ENCODE measurements at places on chromosomes 16 and 17. TPM values are rescaled to one million over a fixed set of nuclear protein-coding genes. Genes with fewer than 3 reads are reported as not detected.
A peak's percentile ranks its signal among the peaks of the same experiment; 100 is the strongest.

GRCh38 chr17:64024781-64025731 is 4.6 kb upstream of the ICAM2 start:
- no peak for DNase-seq

Gene ZG16
- total RNA-seq, result not detected

Gene TAC4
- total RNA-seq, result not detected

DNA sequence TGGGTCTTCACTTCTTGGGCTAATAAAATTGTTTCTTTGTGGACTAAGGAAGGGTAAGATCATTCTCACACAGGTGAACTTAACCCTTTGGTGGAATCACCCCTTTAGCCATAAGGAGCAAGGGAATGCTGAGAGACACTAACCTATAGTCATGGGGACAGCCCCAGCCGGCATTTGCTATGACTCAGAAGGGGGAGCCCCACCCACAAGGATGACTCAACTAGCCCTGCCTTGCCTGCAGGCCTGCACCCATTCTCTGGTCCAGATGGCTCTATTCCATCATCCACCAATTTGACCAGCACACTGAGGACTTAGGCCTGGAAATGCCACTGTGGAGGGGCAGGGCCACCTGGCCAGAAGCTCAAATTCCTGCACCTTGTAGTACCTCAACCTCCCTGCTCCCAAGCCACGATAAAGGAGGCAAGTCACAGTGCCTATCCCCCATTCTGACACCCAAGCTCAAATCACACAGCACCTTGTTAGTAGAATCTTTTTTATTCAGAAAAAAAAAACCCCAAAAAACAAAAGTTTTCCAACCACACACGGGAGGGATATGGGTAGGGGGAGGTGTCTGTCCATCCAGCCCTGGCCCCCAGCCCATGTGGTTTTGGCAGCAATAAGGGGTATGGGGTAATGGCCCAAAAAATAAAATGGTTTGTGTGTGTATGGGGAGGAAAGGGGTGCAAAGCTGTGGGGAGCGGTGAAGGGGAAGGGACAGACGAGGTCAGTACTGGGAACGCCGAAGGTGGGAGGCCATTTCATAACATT is 3.0 kb downstream of the PFN1 start:
- no peak for DNase-seq

Gene MT1M
- 367 TPM for total RNA-seq

DNA sequence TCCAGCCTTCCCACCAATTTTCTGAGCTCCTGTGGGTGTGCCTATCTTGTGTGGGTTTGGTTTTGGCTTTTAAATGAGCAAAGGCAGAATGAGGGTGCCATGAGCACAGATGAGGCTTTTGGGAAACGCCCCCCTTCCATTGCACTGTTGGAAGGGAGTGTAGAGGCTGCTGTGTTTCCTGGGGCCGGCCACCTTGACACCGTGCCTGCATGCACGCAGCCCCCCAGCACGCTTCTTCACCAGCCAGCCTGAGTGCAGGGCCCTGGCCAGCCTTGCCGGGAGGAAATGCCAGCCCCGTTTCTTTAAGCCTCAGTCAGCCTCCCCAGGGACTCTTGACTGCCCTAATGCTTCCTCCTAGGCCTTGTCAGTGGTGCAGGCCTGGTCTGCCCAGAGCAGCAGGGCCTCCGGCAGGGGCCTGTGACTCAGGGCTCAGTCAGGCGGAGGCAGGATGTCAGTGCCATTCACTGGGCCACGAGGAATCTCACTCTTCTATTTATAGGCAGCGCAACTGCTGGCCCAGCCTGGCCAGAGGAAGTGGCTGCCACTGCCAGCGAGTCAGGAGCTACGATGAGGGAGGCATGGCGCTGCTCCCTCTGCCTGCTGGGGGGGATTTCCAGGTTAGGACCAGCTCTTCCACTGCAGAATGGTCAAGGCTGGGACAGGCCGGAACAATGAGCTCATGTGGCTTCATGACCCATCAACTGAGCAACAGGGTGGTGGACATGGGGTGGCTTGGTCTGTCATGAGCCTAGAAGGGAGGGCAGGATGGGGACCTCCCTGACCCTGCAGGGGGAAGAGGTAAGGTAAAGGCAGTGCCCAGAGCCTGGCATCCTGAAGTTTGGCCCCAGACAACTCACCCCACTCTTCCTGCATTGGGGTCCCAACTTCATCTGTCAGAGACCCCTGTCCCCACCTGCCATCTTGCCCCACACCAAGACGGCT is 205.2 kb downstream of the RAB11FIP4 start:
- peak; percentile 87 for DNase-seq

Gene MEIOB
- total RNA-seq, result not detected

DNA sequence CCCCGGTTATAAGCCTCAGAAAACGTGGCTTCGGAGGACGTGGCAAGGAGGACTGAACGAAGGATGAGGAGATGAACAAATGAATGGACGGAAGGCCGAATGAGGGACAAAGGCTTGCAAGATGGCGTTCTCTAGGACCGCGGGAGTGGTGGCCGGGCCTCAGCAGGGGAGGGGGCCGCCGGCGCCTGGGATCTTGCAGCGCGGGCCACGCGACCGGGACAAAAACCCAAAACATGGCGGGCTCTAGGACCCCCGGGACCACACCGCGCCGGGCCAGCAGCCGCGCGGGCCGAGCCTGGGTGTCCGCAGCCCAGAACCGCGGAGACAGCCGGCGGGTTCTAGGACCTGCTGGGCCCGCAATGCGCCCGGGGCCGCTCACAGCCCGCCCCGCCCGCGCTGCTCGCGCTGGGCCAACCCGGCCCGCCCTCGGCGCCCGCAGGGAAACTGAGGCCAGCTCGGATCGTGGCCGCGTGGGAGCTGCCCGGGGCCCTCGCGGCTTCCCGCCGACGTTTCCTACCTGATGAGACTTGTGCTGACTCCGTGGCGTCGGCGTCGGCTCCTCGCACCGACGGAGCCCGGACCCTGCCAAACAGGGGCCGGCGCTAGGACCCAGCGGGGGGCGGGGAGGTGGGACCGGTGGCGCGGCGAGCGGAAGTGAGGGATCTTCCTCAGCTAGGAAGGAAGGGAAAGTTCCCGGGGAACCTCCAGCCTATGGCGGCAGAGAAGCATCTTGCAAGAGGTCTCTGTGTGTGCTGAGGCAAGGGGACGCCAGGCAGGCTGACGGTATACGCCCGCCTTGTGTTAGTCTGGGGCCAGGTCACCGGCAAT is 684 bp downstream of the ZNF668 start:
- DNase-seq, result peak; percentile 96

DNA sequence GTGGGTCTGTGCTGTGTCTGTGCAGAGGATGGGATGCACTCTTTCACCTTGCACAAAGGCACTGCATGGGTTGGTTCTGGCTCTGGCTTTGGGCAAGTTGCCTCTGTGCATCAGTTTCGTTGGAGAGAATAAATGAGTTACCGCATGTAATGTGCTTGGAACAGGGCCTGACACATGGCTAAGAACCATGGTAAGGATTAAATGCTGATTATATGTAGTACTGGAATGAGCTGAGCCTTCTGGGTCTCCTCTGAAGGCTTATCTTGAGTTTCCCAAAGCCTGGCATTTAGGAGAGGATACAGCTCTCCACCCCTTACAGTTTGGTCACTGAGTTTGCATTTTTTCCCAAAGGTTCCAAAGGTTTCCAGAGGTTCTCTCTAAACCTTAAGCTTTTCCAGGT is 69.1 kb downstream of the KSR1 start:
- no peak for DNase-seq

Gene CARD14
- total RNA-seq, result not detected

Gene MVD
- 22.9 TPM for total RNA-seq

- DNase-seq, result no peak
Observed at GRCh38 chr17:43946781-43947180, 4.5 kb upstream of the PPY start.

- DNase-seq, result no peak
Observed at GRCh38 chr17:69346766-69347165, 19.8 kb upstream of the ABCA5 start.

DNA sequence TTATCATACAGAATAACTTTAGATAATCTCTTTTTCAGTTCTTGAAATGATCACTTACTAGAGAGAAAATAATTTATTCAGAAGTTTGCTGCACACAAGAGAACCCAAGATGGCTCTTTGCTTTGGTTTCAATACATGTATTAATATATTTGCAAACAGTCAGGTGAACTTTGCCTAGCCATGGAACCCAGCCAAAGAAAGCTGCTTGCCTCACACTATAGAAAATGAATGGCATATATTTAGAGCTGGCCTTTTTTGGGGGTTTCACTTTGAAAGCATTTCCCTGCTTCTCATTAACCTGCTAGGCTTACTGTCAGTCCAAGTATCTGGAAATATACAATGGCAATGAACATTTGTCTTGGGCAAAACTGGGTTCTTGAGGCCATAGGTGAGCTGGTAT is 75.3 kb downstream of the MRTFB start:
- no peak for DNase-seq

DNA sequence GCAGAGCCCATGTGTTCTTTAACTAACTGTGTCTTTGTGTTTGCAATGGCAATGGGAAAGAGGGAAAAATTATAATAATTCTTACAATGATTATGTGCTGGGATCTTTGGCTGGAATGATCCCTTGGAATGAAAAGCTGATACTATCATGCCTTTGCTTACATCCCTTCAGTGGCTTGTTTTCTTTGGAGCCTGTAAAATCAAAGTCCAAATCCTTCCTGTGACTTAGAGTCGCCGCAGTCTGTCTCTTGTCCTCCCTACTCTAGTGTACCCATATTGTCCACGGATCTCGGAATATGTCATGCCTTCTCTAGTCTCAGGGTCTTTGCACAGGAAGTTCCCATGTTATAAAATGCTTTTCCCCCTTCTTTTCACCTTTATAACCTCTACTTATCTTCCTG is 111.7 kb upstream of the MAF start:
- DNase-seq, result no peak

DNA sequence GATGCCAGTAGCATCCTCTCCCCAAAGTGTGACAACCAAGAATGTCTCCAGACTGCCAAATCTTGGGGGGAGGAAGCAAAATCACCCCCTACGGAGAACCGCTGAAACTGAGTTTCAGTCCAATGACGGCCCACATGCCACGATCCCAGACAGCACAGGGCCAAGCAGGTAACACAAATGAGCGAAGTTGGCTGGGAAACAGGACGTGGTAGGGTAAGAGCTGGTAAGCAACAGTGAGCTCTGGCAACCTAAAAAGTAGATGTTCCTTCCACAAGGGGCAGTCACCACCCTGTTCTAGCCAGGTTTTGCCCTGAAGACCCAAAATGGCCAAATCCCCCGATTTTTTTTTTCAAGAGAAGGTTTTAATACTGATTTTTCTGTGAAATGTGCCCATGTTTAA is 25.4 kb downstream of the ZFHX3 start:
- peak; percentile 64 for DNase-seq

GRCh38 chr16:15597822-15598647 is 44.9 kb downstream of the MARF1 start:
- DNase-seq, result peak; percentile 81

Gene ASIC2
- not detected for total RNA-seq

DNA sequence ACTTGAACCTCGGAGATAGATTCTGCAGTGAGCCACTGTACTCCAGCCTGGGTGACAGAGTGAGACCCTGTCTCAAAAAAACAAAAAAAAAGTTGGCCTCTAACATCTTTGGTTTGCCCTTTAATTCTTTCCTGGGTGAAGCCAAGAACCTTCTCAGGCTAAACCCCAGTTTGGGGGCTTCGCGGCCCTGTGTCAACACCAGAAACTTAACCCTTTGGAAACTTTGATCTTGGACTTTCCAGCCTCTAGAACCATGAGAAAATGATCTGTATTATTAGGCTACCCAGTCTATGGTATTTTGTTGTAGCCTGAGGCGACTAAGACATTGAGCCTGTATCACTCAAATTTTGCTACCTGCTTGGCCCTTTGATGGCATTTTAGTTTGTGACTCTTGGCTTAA is 86.2 kb downstream of the CDC27 start:
- no peak for DNase-seq

- DNase-seq, result no peak
Observed at GRCh38 chr17:55931446-55931845, 180.6 kb downstream of the PCTP start.

Gene TMED6
- total RNA-seq, result 1.2 TPM

DNA sequence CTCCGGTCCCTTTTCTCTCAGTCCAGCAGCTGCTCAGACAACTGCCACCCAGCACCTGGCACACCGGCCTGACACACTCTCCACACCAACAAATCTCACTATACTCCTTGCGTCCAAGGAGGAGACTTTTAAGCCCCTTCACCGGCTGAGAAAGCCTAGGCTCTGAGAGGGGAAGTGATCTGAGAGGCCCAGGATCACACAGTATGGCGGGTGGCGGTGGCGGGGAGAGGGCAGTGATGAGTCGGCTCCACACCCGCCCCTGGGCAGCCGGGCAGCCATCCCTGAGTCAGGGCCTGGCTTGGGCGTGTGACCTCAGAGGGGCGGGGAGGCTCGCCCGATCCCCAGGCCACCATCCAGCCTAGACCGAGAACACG is 569 bp downstream of the FLII start:
- peak; percentile 95 for DNase-seq

Gene MYO15B
- total RNA-seq, result 110 TPM

Gene PEMT
- total RNA-seq, result 151 TPM

DNA sequence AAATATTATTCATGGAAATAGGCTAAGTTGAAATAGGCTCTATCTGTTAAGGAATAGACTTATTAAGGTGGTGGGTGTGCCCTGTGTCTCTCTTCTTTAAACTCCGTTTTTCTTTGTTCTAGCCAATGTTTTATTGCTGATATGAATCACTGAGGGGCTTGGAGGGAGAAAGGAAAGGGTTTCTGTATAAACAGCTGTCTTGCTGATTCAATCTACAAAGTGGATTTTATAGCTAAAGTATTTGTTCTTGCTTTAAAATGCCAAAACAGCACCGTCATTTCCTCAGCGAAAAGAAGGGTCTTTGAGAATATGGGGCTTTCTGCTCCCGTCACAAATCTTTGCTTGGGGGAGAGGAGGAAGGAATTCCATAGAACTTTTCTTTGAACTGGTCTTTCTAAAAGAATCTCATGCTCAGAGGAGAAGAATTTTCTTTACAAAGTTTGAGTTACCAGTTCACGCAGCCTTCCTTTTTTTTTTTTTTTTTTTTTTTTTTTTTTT is 39.3 kb downstream of the MSI2 start:
- no peak for DNase-seq

Gene PTX4
- 0.35 TPM for total RNA-seq

GRCh38 chr16:31010585-31011325 is at the start of gene STX1B:
Gene STX1B (minus strand): TSS chr16:31010638. CDS start chr16:31010396, 242 bp downstream.
- DNase-seq, result no peak

GRCh38 chr16:67269766-67270165 is 9.6 kb upstream of the PLEKHG4 start:
- no peak for DNase-seq

GRCh38 chr17:28178800-28179199 is 136.3 kb downstream of the NLK start:
- no peak for DNase-seq
